ENCODE measurements at places on chromosomes 4 and X.

GRCh38 chrX:71440401-71440800 is 74.2 kb downstream of the TAF1 start:
- DNase-seq = no peak

- no peak for DNase-seq
Measured at GRCh38 chr4:159497936-159498335, 395.1 kb downstream of the RAPGEF2 start.

GRCh38 chr4:70687392-70687791 is 940 bp upstream of the UTP3 start:
- DNase-seq = no peak

DNA sequence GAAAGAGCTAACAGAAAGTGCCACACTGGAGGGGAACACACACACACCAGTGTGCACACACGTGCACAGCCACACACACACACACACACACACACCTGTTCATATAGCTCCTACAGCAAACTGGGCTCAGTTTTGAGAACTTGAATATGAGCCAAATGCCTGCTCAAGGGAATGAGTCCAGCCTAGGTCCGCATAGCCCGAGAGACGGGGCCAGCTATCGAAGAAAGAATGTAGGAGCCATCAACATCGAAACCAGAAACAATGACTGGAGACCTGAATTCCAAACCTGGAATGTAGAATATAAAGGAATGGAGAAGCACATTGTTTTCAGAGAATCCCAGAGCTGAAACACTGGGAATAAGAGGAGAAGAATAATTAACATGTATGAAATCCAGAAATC is 37.6 kb upstream of the ERVMER34-1 start:
- no peak for DNase-seq

DNA sequence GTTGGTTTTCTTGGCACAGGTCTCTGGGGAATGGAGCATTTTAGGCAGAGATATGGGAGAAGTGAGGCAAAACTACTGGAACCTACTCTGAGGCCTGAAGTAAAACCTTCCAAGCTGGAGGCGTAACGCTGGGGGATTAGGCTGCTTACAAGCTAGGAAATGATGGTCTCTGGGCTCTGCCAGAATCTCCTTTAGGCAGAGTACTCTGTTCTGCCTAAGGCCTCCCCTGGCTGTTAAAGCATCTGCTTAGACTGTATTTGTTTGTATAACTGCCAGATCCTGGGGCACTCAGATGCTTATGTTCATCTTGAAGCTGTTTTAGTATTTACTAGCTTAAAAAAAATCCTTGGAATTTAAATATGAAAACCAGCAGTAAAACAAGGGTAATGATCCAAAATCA is 822.2 kb downstream of the RPA4 start:
- DNase-seq = no peak

- no peak for DNase-seq
Measured at GRCh38 chrX:133994576-133994975, 9.2 kb upstream of the GPC3 start.

DNA sequence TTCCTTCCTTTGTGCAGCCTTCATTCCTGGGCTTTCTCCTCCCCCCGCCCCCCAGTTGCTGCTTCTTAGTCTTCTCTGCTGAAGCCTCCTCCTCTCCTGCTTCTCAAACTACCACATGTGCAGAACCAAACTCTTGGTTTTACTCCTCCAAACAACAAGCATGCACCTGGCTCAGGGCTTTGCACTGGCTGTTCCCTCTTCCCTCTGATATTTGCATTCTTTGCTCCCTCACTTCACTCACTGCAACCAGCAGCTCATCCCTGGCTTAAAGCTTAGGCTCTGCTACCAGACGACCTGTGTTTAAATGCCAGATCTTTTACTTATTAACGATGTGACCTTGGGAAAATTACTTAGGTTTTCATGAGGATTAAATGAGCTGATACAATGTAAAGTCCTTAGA is 51.4 kb downstream of the MED28 start:
- DNase-seq = no peak

DNA sequence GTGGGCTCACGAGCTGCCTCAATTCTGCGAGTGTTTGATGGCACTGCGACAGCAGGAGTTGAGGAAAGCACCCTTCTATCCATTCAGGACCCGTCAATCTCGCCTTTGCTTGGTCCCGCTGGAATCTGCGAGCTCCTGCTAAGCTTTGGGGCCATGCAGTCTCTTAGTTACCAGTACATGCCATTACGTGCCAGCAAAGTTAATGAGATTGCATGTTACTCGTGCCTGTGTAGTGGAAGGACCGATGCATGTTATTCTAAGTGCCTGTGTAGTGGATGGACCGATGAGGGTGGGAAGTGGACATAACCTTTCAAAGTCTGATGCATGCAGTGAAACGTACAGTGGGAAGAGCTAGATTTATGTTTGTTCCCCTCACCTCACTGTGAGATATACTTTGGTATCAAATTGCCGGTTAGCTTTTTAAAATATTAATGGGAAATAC is 569 bp downstream of the RPS3A start:
- peak; percentile 40 for DNase-seq

All from astrocyte of the spinal cord (primary cell).